ENCODE measurements at places on chromosomes 1 and 21.
A peak's percentile ranks its signal among the peaks of the same experiment; 100 is the strongest.

- no peak for DNase-seq
These were observed 1.1 kb upstream of the MARCKSL1 start for GRCh38 chr1:32336963-32337675.

DNA sequence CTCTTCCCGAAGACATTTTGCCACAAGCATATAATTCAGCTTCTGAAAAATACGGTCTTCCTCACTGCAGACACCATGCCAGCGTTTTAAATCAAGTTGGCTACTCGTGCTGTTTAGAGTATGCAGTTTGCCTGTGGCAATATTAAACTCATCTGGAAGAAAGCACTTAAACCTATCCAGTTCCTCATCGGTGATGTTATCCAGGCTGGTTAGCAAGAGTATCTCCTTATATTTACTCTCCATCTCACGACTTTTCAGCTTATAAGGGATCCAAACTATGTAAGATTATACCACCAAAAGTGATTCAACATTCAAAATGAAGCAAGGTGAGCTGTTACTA is 9.7 kb upstream of the IFI16 start:
- DNase-seq, result no peak

DNA sequence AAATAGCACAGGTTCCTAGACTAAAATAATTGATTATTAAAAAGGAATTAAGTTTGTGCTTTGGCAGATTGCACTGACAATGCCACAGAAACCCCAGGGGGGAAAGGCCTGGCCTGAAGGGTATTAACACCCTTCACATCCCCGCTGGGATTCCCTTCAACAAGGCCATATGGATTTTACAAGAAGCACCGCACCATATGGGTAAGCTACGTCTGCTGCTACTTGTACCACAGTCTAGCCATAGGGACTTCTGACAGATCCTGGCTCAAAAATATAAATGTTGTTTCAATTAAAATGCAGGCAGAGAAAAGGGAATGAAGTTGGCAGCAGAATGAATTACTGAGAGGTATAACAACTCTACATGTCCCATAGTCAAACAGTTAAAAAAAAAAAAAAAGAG is 101.0 kb downstream of the DENND1B start:
- no peak for DNase-seq

DNA sequence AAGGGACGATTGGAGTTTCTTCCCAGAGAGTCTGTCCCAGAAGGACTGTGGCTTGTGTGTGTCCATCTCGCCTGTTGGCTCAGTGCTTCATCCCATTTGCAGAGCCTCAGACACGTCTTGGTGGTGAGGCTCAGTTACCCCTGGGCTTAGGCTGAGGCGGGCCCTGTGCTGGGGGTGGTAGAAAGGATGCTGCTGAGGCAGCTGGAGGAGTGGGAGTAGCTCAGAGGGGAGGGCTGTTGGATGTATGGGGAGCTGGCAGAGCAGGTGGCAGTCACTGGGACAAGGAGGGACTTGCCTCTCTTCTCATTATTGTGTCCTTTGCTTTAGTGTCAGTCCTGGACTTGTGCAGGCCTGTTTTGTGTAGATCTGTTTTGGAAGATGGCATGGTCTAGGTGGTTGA is 7.3 kb upstream of the MIIP start:
- DNase-seq, result no peak

GRCh38 chr1:2349806-2350205 is 41.5 kb downstream of the MORN1 start:
- DNase-seq, result peak; percentile 17

GRCh38 chr1:242890192-242890741 is 364.8 kb downstream of the CEP170 start:
- DNase-seq, result no peak

DNA sequence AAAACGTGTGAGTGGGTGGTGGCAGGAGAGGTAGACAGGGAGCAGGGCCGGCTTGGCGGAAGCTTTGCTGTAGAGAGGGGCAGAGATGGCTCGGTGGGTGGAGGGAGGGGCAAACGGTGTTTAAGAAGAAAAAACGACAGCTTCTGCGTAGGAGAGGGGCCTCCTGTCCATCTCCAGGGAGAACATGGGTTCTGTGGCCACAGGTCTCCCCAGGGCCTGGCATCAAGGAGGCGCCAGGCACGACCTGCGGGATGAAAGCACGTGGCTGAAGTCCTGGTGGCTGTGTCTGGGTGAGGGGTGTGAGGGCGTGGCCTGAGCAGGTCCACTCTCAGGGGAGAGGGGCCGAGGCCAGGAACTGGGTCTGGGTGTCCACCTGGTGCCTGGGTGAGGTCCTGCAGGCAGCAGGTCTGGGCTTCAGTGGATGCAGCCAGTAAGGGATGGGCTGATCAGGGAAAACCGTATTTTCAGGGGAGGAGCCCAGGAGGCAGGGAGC is 940 bp upstream of the PRKCZ start:
- DNase-seq, result no peak

DNA sequence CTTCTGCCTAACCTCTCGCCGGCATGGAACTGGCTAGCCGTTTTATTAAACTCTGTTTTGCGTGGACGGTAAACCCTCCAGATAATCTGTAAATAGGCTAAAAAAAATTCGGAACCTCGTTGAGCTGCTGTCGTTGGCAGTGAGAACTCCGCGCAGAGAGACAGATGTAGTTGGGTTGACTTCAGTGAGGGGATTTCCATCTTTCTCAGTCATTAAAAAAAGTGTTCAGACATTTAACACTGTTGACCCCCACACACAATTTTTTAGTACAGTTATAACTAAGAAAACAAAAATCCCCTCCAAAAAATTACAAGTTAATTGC is 464 bp downstream of the PARK7 start:
- DNase-seq, result no peak

- DNase-seq, result no peak
These were observed 64.0 kb downstream of the RGS7 start for GRCh38 chr1:241292973-241293372.

GRCh38 chr1:155947741-155948140 is 6.3 kb downstream of the RXFP4 start:
- no peak for DNase-seq

DNA sequence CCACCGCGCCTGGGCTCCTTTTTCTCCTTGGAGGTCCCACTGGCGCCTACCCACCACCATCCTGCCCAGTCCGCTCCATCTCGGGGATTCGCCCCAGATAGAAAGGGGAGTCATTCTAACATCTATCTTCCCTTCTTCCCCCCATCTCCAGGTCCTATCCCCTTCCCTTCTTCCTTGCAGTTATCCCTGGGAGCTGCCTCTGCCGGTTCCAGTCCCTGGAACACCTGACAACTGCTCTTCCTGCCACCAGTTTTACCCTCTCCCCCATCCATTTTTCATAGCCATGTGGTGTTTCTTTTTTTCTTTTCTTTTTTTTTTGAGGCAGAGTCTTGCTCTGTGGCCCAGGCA is 12.0 kb upstream of the COL16A1 start:
- DNase-seq, result no peak

- DNase-seq, result no peak
These were observed 84.0 kb upstream of the USP25 start for GRCh38 chr21:15645830-15646229.

DNA sequence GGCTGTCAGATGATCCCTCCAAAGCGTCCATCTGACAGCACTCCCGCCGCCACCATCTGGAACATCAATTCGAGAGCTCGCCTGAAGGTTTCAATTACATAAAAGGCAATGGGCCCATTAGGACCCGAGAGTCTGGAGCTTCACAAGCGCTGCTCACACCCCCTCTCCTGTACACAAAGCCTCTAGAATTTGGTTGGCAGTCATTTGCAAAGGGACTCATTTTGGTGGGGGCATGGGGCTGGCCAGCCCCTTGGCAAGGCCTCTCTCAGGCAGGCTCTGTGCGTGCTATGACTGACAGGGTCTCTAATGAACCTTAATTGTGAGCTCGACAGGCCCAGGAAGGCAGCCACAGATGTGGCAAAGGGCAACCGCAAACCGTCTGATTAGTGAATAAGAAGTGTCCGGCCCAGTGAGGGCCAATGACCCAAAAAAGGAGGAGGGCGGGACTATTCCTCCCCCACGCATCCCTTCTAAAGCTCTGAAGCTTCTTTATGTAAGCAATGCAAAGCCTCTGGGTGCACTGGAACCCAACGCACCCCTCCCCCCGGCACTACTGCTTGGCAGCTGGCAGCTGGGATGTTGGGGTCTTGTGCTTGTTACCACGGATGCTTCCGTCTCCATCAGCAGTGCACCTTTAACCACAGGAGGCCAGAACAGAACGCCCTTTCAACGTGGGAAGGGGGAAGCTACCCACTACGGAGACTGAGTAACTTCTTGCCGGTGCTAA is 79.4 kb downstream of the CAPZB start:
- DNase-seq, result no peak

DNA sequence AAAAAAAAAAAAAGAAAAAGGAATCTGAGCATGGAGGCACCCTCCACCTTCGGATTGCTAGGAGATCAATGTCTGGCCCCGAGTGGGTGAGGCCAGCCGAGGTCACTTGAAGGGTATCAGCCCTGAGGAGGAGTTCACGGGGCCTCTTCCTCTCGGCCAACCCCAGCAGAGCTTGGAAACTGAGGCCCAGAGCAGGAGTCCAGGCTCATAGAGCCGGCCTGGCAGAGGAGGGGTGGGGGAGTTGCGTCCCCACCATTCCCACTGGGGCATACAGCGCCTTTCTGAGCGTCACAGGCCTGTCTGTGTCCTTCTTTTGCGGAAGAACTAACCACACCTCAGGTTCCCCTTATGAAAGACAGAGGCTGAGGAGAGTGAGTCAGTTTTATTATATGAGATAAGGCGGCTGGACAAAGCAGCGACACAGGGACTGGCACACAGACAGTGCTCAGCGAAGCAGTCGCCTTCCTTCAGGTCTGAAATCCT is 17.1 kb upstream of the EPHA2 start:
- no peak for DNase-seq

GRCh38 chr1:197955486-197956394 is 38.6 kb downstream of the LHX9 start:
- no peak for DNase-seq

GRCh38 chr1:228420968-228421826 is 4.5 kb upstream of the TRIM17 start:
- DNase-seq, result no peak

DNA sequence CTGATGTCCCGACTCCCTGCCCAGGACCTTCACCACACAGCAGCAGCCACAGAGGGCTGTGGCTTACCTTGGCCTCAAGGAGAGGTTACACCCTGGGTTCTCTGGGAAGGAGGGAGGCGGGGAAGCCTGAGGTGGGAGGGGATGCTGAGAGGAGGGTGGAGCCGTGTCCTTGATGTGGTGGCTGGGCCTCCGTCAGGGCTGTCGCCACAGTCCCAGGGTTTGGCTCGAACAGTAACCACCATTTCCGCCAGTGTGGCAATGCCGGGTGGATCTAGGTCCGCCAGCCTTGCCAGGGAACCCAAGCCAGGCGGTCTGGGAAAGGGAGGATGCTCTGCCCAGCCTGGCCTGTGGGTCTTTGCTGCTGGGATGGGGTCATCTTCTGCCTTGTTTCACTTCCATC is 18.4 kb upstream of the CDCA8 start:
- peak; percentile 40 for DNase-seq

- DNase-seq, result no peak
These were observed 486 bp downstream of the HSPA13 start for GRCh38 chr21:14382486-14382834.

GRCh38 chr1:55288245-55288644 is 73.1 kb upstream of the USP24 start:
- no peak for DNase-seq

DNA sequence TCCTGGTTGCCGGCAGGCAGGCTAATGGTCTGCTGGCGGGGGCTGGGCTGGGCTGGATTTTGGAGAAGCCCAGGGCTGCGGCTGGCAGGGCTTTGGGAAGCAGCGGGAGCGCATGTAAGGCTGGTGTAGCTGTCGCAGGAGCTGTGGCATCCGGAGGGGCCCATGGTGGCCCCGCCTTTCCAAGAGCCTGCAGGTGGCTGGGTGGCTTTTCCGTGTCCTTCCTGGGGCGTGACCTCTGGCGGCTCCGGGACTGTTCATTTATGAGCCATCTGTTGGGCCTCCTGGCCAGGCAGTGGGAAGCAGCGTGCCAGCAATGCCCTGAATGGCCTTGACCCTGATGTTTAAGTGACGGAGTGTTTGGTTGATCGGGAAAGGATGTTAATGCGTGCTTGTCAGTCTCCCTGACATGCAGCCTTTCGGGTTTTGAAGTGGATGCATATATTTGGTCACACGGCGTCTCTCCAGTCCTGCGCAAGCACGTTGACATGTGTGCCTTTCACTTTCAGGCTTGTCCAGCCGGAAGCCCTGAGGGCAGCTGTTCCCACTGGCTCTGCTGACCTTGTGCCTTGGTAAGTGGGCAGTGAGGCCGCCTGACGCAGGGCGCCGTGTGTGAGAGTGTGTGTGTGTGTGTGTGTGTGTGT is 38.5 kb downstream of the AGPAT3 start:
- DNase-seq, result no peak

DNA sequence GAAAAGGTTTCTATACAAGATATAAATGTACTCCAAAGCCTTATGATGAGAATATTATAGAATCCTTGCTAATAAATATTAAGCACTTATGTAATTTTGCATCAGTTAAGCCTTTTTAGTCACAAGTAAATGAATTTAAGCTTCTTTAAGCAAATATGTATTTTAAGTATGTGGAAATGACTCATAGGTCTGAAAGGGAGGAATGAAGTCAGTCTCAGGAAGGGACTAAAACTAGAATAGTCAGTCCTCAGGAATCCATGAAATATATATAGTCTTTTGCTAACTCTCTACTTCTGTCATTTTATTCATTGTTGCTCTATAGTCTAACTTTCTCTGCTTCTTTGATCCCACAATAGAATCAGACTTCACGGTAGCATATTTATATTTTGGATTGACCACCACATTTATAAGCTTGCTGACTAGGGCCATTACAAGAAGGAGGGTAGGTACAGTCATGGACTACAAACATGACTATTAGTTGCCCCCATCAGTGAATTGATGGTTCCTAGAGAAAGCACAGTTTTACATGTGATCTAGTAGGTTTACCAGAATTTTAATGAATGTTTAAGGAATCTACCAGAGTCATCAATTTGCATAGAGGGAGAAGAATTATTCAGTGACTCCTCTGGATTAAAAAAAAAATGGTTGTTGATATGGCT is 20.2 kb upstream of the RABGGTB start:
- DNase-seq, result no peak

- no peak for DNase-seq
These were observed 37.7 kb upstream of the IGSF21 start for GRCh38 chr1:18069903-18070302.

GRCh38 chr21:17428484-17428869 is 84.4 kb upstream of the CXADR start:
- DNase-seq, result no peak

GRCh38 chr1:223515421-223515820 is 122.2 kb downstream of the CCDC185 start:
- DNase-seq, result no peak

- peak; percentile 61 for DNase-seq
These were observed 706 bp downstream of the C21orf91 start for GRCh38 chr21:17818186-17819113.

DNA sequence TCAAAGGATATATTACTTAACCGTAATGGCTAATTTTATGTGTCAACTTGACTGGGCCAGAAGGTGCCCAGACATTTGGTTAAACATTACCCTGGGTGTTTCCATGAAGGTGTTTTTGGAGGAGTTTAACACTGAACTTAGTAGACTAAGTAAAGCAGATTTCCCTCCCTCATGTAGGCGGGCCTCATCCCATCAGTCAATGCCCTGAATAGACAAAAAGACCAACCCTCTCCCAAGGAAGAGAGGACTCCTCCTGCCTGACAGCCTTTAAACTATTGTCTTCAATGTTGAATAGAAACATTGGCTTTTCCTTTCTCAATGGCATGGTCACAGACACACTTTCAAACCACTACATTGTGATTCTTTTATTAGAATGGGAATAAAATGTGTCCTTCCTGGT is 121.9 kb downstream of the SETD4 start:
- no peak for DNase-seq

GRCh38 chr1:153032677-153033308 is 1.8 kb downstream of the SPRR1B start:
- DNase-seq, result no peak

- no peak for DNase-seq
These were observed 23.3 kb upstream of the RPE65 start for GRCh38 chr1:68473060-68473459.

Measured in activated CD4-positive, CD25-positive, alpha-beta regulatory T cell treated with anti-CD3 and anti-CD28 coated beads, Interleukin-2, amount 50 U/mL, for 72 hours (primary cell).